ENCODE measurements at places on chromosomes 11 and 22.

GRCh38 chr11:1740786-1741530, 9.4 kb downstream of the IFITM10 start:
- DNase-seq, result no peak

GRCh38 chr11:69383372-69384250, 89.7 kb downstream of the MYEOV start:
- no peak for DNase-seq

GRCh38 chr22:19800306-19800705, 39.7 kb downstream of the TBX1 start:
- no peak for DNase-seq

DNA sequence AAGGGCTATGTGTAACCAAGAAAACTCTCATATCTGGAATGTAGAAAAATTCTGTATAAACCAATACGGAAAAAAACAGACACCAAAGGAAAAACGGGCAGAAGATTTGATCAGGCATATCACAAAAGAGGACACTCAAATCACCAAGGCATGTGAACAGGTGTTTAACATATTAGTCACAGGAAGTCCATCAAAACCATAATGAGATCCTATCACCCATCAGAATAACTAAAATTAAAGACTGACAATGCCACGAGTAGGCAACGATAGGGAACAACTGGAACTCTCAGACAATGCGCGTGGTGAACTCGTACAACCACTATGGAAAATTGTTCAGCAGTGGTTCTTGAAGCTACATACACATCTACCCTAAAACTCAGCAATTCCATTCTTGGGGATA, 94.5 kb downstream of the MICAL3 start:
- no peak for DNase-seq

GRCh38 chr11:13429836-13430235, 33.2 kb downstream of the BTBD10 start:
- DNase-seq, result no peak

DNA sequence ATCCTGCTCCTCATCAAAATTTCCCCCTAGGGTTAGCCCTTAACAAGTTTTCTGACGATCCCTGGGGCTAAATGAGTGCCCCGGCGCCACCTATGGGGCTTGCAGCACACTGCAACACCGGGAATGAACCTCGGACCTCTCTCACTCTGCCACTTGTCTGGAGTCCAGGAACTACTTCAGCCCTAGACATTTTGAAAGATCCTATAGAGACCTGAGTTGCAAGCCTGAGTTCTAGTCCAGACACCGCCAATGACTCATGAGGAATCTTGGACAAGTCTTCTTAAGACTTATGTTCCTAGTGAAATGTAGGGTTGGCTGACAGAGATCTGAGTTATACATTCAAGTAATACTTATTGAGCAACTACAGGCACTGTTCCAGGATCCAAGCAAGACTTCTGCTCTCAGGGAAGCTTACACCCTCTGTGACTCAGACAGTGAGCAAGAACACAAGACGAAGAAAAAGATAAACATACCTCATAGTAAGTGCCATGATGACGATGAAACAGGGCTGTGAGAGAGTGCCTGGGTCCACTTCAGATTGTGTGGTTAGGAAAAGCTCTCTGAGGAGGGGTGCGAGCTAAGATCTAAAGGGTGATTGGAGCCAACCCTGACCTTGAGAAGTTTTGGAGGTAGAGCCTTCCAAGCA, 10.2 kb upstream of the STK33 start:
- DNase-seq, result no peak

GRCh38 chr11:65551572-65552387, 6.4 kb downstream of the LTBP3 start:
- DNase-seq, result no peak

DNA sequence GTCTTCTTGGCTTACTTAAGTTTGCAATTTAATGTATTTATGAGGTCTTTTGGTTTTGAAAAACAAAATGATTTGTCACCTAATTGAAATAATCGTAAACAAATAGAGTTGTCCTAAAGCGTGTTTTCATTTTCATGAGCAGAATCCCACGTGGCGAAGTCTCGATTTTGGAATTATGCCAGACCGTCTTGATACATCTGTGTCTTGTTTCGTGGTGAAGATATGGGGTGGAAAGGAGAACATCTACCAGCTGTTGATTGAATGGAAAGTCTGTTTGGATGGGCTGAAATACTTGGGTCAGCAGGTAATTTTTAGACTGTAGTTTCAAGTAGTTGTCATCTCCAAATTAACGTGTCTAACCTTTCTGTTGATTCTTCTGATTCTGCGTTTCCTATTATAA, 64.7 kb downstream of the UVRAG start:
- DNase-seq, result no peak

- DNase-seq, result no peak
These were observed 11.4 kb upstream of the OR56A3 start for GRCh38 chr11:5930614-5931013.

Data from stimulated activated CD8-positive, alpha-beta memory T cell treated with anti-CD3 and anti-CD28 coated beads, Interleukin-7, amount 100 ng/mL, for 1 hour (primary cell).